ENCODE measurements at places on chromosomes 4 and X.

GRCh38 chrX:41661366-41662095 is 27.2 kb upstream of the GPR34 start:
- no peak for DNase-seq

GRCh38 chrX:40109288-40110008 is 11.7 kb upstream of the BCOR start:
- DNase-seq: no peak

DNA sequence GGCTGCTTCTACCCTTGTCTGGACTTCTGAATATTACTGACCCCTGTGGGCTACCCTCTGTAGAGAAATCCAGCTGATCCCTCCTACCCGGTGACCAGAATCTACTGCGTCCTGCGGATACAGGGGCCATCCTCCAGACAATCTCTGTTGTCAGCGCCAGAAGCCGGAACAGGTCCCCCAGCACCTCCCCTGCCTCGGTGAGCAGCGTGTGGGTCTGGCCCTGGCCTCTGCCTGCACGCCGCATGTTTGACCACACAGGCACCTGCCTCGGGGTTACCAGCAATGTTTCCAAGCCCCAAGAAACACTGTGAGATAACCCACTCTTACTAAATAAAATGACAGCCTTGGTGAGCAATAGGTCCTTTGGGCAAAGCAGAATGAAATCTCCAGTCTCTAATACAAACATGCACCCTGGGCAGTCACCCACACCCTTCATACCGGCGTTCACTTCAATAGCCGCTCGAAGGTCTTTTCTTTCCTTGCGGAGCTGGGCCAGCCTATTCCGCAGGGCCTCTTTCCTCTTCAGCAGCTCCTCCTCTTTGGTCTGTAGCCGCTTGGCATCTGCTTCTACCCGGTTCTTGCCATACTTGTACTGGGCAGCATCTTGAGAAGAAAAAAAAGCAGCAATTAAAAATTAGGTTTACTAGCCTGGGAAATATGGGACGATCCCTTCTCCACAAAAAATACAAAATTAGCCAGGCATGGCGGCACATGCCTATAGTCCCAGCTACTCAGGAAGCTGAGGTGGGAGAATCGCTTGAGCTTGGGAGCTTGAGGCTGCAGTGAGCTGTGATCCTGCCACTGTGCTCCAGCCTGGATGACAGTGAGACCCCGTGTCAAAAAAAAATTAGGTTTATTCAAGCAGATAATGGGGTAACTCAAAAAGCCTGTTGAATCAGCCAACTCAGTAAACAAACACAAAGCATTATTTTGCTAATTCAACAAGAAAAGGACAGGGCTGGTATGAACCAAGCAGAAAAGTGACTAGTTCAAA is 165.1 kb downstream of the AFAP1 start:
- DNase-seq: no peak

DNA sequence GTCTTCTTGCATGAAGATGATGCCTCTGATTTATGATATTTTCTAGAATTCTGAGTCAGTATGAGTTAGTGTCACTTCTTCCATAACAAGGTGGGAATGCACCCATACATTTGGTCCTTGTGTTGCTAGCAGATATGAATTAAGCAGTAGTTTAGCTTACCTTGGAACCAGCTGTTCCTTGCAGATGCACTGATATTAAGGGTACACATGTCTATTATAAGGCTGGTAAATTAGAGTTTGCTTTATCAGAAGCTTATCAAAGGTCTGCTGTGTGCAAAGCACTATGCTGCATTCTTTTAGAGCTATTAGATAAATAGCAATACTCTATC is 36.5 kb downstream of the AFF1 start:
- no peak for DNase-seq

- DNase-seq: no peak
Observed at GRCh38 chr4:100083289-100083688, 107.0 kb downstream of the DDIT4L start.

GRCh38 chr4:118037955-118038354 is 3.7 kb downstream of the NDST3 start:
- no peak for DNase-seq

DNA sequence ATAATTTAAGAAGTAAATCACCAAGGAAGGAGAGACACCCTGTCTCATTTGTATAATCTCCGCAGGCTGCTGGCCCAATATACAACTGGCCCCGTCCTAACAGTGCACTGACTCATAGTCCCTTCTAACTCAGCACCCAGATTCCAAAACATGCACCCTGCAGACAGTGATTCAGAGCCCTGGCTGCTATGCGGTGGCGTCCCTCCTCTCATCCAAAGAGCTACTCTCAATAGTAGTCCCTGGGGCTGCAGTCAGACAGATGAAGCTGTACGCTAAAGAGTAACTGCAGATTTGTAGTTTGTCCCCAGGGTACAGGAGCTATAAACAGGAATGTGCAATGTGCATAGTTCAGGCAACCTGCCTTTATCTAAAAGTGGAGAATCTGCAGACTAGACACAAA is 23.0 kb downstream of the GABRA3 start:
- DNase-seq: no peak

DNA sequence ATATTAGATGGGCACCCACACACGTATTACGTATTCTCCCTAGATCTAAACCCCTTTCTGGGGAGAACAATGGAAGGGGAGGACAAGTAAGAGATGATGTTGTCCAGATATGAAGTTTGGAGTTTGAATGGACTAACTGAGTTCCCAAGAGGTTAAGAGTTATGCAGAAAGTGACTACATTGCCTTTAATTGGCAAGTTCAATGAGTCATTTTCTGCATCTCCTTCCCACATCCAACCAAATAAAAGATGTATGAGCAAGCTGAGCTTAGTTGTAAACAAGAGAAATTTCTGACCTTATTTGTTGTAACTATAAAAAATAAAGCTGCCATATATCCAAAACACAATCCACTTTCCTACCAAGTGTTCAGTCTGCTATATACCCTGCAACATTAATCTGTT is 50.5 kb downstream of the TIGD2 start:
- DNase-seq: no peak

- DNase-seq: no peak
Observed at GRCh38 chr4:39227906-39228305, 45.6 kb downstream of the WDR19 start.

- no peak for DNase-seq
Observed at GRCh38 chr4:148800336-148800885, 358.2 kb upstream of the NR3C2 start.

DNA sequence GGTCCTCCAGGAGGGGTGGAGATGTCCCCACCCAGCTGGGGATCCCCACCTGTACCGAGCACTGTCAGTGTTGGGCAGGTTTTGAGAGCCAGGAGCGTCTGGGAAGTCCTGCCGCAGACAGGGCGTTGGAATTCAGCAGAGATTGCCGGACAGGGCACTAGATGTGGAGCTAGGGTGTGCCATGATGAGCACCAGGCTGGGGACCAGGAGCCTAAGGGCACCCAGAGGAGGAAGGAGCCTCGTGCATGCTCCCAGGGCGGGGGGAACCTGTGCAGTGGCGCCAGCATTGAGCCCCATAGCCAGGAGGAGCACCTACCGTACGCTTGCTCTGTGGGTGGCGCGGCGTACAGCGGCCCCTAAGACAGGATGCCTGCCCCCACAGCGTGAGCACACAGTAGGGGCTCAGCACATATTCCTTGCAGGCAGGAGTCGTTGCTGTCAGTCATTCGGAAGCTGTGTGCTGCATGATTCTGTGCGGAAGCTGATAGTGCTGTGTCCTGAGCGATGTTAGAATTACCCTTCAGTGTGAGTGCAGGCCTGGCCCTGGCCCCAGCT is 18.8 kb upstream of the TADA2B start:
- DNase-seq: no peak

- DNase-seq: no peak
Observed at GRCh38 chrX:23403849-23404248, 69.2 kb downstream of the PTCHD1 start.

DNA sequence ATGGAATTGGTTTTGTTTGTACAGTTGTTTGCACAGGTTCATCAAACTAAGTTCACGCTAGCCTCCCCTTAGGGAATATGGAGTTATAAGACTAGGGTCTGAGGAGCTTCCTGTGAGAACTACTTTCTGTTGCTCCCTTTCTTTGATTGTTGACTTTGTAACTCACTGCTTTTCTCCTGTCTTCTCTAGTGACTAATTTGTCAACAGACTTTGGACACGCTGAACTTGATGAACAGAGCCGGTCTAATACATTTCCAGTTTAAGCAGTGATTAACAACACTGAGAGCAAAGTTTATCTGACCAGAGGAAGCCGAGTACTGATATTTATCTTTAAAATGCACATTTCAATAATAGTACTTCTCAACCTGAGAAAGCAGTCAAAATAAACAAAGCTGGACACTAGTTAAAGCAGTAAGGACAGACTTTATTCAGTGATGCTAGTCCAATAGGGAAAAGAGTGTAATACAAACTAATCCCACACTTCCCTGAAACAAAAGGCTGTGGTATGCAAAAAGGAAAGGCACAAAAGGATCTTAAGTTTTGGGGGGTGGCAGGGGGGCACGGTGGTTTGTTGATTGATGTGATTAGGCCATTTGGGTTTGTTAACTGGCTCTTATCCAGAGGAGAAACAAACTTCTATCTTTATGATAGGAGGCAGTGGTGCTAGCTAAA is 2.7 kb upstream of the NUDT9 start:
- no peak for DNase-seq

DNA sequence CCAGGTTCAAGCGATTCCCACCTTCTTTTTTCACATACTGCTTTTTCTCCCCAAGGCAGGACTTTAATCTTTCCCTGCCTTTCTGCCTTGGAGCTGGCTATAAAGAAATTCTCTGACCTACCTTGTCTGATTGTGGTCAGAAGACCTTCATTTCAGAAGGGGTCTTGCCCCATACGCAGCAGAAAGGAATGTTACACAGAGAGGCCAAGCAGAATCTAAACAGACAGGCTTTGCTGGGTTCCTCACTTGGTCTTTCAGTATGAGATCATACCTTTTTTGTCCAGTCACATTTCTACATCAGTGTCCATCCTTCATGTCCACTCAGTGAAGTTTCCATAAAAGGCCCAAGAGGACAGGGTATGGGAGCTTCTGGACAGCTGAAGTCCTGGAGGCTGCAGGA is 108.3 kb upstream of the RBPJ start:
- DNase-seq: no peak

DNA sequence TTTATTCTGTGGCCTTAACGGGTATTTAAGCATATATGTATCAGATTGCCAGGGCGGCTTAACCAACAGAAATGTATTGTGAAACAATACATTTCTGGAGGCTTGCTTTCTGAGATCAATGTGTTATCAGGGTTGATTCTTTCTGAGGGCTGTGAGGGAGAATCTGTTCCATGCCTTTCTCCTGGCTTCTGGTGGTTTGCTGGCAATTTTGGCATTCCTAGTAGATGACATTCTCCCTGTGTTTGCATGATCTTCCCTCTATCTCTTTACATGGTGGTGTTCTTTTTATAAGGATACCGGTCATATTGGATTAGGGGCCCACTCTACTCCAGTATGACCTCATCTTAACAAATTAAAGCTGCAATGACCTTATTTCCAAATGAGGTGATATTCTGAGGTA is 16.9 kb upstream of the CEP135 start:
- DNase-seq: no peak

GRCh38 chr4:60724623-60725022 is 475.5 kb upstream of the ADGRL3 start:
- no peak for DNase-seq

GRCh38 chr4:14719053-14719452 is 283.2 kb upstream of the CPEB2 start:
- DNase-seq: no peak

GRCh38 chrX:49157194-49157593 is 5.4 kb upstream of the MAGIX start:
- no peak for DNase-seq

DNA sequence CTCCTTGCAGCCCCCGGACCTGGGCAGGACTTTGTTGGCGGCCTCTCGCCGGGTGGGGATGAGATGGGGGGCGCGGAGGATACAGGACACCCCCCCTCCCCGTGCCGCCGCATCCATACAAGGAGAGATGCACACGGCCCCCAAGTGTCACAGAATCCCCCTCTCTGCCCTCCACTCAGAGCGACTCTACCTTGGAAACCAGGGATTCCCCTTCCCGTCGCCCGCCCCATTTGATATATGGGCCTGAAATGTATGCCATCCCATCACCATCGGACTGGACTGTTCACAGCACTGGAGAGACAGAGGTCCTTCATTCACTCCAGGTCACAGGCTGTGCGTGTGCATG is 426 bp downstream of the PORCN start:
- DNase-seq: no peak

DNA sequence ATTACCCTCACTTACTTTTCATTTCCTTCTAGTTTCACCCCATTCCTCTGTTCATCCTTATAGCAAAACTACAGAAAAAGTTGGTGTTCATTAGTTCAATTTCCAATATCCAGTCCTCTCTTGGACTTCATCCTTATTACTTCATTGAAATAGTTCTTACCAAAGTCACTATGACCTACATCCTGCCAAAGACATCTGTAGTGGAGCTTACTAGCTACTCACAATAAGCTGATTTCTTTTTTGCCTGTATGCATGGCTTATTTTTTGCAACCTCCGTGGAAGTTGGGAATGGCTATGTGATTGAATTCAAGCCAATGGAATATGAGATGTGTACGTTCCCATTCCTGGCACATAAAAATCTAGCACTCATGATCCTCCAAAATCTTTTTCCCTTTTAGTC is 4.6 kb upstream of the CDKL2 start:
- no peak for DNase-seq

GRCh38 chrX:101686574-101686973 is 26.9 kb upstream of the ARMCX2 start:
- no peak for DNase-seq

DNA sequence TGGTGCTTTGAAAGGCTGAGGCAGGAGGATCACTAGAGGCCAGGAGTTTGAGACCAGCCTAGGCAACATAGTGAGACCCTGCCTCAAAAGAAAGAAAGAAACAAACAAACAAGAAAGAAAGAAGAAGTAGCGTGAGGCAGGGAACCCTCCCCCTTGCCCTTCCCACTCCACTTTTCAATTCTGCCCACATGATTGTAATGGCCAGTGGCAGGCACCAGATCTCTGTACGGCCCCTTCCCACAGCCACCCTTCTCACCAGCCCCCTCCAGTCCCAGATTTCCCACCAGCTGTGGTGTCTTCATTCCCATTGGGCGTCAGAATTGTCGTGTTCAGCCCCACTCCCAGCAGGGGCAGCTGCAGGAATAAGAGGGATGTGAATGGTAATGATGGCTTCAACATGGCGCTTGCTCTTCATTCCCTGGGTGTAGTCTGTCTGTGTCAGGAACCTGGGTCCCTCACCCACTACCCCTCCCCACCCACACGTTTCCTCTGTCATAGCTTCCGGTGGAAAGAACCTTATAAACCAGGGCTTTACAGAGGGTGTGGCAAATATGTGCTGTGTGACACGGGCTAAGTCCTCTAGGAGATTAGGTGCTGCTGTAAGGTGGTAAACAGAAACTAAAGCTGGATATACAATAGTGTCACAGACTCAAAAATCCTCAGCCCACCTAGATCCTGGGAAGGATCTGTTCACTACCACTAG is at the start of gene IL2RG:
Gene IL2RG (minus strand): TSS at position 437 of the 703 bp plus-strand sequence. CDS start 38 bp downstream, at position 399.
- DNase-seq: peak; percentile 65

DNA sequence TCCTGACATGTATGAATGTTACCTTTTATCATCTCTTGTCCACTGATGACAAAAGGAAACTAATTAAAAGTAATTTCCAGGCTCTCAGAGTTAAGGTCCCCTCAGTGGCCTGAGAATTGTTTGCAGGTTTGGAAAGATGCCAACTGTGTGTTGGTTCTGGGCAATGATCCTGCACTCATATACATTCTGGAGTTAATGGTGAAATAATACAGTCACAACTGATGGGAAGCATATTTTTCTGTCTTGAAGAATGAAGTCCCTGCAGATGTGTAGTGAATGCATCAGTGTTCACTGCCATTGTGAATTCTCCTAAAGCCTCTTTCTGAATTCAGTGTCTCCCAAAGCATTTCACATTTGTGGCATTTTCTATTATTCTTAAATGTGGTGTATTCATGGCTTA is 238.1 kb upstream of the PPP1R2C start:
- no peak for DNase-seq

Data from activated T-helper 1 cell treated with Interleukin-2 at 50 U/mL for 16 hours (primary cell).